ENCODE measurements at places on chromosomes 1 and 21. TPM values are rescaled to one million over a fixed set of nuclear protein-coding genes. Genes with fewer than 3 reads are reported as not detected.

GPATCH2 gene
- 25.8 TPM for total RNA-seq

IQGAP3 gene
- 10.3 TPM for total RNA-seq

ZNF593OS gene
- not detected for total RNA-seq

CFHR1 gene
- total RNA-seq, result not detected

SLFNL1 gene
- total RNA-seq, result 1.1 TPM

SERINC2 gene
- total RNA-seq, result 12.1 TPM

CDKN2C gene
- total RNA-seq, result 22.0 TPM

SPRR2G gene
- total RNA-seq, result not detected

OR14A2 gene
- total RNA-seq, result not detected

GRCh38 chr1:64136296-64136695 is 67.1 kb upstream of the UBE2U start:
- DNase-seq, result no peak

- DNase-seq, result peak; percentile 52
Observed at GRCh38 chr1:63073309-63074306, 248.8 kb upstream of the FOXD3 start.

DNA sequence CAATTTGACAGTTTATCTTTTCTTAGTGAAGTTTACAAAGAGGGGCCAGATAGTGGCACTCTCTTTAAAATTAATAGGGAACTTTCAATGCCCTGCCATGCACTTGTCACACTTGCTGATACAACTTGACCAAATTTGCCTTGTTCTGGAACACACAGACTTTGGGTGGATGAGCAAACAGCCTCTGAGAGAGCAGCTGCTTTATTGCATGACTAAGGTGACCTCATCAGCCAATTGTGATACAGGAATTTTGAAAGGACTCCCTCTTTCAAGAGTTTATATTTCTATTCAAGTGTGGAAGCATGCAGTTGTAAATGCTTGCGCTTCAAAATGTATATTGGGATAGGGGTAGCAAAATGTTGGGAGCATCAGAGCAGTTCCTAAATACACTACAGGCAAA is 2.1 kb upstream of the RGS1 start:
- DNase-seq, result no peak

DNA sequence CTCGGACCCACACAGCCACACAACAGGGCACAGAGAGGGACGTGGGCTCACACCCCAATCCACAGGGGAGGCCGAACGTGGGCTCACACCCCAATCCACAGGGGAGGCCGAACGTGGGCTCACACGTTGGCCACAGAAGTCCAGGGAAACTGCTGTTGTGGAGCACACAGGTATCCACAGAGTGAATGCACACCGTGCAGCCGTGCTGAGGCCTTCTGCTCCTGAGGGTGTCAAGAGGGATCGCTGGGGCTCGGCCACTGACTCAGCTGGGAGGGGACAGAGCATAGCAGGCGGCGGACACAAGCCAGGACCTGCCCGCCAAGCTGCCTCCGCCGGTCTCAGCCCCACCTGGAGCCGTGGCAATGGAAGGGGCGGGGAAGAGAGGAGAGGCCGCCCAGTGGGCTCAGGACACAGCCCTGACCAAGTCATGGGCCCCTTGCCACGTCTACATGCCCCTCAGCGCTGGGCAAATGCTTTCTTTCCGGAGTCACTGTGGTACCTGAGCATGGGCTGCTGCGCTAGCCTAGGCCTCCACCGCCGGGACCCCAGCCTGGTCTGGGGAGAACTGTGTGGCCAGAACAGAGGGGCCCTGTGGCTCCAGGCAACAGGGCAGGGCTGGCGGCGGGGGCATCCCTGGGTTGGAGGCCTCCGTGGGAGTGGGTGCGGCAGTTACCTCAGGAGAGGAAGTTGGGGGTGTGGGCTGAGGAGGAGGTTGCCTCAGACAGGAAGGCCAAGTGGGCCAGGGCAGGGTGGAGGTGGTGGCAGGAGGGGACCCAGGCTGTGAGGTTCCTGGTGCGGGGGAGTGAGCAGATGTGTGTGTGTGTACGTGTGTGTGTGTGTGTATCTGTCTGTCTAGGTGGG is 1.2 kb downstream of the SYTL1 start:
- DNase-seq, result peak; percentile 31

- DNase-seq, result no peak
Observed at GRCh38 chr1:211035821-211036380, 98.0 kb downstream of the KCNH1 start.

GRCh38 chr1:21042929-21043605 is 133.6 kb downstream of the EIF4G3 start:
- DNase-seq, result no peak

GRCh38 chr1:218462116-218462515 is 117.0 kb downstream of the TGFB2 start:
- no peak for DNase-seq

DNA sequence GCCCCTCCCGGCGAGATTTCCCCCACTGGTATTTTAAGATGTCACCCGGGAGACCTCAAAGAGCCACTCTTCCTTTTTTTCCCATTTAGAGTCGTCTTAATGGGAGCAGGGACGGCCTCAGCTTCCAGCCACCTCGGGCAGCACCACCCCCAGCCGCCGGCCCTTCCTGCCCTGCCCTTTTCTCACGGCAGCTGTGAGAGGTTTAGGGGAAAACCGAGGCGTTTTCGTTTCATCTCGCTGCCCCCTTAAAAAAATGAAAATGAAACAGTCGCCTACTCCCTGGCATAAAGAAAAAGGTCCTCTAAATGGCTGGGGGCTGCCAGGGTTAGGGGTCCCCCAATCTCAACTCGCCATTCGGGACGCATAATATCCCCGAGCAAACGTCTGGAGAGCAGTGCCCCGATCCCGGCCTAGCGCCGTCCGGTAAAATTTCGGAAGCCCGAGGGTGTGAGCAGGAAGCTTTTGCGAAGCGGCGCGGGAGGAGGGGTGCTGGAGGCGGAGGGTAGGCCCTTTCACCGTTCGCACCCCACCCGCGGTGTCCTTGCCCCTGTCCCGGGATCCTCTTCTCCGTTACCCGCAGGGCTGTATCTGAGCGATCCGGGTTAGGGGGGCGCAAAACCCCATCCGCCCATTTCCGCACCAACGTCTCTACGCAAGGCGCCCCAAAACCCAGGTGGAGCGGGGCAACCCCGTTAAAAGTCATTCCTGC is 1.2 kb downstream of the RUNX3 start:
- peak; percentile 30 for DNase-seq

DNA sequence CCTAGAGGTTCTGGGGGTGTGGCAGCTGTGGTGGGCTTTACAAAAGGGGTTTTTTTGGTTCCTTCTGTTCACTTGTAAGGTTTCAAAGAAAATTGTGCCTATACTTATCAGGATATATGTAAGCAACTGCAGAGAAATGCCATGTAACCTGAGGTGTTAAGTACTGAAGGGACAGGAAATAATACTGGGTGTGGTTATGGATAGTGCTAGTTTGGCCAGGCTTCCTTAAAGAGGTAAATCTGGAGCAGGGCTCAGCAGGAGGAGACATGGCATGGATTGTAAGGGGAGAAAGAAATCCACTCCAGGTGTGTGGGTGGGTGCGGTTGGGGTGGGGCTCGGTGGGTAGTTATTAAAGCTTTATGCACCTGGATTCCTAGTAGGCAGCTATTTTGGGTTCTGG is 28.3 kb downstream of the KIRREL1 start:
- DNase-seq, result no peak

- no peak for DNase-seq
Observed at GRCh38 chr21:23247334-23247733, 2249.1 kb downstream of the NCAM2 start.

DNA sequence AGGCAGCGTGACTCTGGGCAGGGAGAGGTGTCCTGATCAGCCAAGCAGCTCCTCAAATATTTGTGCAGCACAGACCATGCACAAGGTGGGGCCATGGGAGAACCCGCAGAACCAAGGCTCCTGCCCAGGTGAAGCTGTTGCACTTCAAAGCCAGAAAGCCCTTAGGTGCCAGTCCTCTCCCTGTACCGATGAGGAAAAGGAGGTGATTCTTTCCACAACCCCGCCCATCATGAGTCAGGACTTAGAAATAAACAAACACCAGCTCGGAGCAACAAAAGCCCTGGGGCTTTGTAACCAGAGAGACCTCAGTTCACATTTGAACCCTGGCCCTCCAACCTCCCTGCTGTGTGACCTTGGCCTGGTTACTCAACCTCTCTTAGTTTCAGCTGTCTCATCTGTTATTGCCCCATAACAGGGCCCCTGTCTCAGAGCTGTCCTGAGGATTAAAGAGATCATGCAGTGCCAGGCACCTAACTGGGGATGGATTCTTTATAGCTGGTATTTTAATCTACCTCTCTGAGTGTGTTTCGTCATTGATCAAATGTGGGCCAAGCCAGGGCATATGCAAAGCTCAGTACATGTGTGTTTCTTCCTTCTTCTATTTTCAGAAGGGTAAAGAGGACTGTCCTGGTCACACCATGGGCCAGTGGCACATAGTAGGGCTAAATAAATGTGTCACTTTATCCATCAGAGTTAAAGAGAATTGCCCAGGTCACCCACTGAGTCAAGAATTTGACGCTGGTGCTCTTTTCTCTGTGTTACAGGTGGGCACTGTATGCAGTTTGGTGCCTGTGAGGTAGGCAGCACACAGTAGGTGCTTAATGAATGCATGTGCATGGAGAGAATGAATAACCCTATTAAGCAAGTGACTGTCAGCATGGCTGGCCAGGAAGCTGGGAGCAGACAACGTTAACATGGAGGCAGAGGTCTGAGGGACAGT is 1.4 kb downstream of the LDLRAD1 start:
- DNase-seq, result peak; percentile 36

- DNase-seq, result no peak
Observed at GRCh38 chr1:53073287-53073686, 11.3 kb downstream of the PODN start.

DNA sequence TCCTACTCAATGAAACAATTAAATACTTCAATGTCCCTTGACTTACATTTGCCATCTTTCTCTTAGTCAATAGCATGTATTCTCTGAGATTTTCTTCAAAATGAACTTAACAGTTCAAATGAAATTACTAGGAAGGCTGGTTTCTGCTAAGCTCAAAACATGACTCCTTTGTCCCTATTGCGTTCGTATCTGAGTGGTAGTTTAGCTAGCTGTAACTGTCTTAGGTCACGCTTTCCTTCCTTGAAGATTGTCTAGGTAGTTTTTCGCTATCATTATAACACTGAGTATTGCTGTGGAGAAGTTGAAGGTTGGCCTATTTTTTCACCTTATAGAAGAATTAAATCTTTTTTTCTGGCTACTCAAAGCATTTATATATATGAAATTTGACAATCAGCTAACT is 1535.2 kb downstream of the PLA2G4A start:
- DNase-seq, result no peak

- no peak for DNase-seq
Observed at GRCh38 chr21:43688906-43689305, 29.5 kb downstream of the RRP1B start.

- no peak for DNase-seq
Observed at GRCh38 chr1:170634824-170635410, 29.0 kb upstream of the PRRX1 start.

DNA sequence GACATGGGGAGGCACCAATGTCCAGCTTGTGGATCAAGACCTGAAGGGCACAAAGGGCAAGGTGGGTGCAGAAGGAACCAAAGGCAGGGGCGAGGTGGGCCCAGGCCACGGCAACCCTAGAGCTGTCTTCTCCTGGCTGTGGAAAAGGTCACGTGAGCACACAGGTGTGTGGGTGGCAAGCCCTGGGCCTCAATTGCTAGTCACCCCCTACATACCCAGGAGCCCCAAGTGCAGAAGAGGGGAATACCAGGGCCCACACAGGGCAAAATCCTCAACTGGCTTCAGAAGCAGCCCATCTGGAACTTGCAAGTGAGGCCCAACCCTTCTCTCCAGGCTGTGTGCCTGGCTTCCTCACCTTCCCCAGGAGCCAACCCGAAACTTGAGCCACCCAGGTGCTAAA is 25.6 kb downstream of the ZBTB17 start:
- DNase-seq, result no peak

DNA sequence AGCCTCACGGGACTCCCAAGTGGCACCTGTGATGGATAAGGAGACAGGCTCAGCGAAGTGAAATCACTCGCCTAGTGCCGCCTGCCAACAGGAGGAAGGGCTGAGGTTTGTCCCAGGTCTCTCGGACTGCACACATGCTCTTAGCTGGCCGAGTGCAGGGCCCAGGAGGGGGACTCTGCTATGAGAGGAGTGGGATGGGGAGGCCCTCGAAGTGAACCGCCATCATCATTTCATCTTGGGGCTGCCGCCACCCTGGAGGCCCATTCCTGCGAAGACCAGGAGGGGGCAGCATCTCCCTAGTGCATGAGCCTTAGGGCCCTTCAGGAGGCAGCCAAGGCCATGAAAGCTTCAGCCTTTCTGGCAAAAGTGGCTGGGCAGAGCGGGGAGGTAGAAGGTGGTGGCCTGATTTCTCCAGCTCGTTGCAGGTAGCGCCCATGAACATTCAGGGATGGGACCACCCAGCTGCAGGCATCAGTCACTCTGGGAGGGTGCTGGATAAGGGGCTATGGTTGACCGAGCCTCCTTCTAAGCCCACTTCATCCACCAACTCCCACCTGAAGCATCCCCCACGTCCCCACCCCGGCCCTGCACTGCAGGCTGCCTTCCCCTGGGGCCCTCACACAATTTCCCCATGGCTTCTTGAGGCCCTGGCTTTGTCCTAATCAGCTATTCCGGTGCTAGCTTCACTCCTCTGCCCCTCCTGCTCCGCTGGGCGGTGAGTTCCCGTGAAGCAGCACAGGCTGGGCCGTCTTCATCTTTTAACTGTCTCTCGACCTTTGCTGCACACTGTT is 17.2 kb upstream of the RASSF5 start:
- DNase-seq, result peak; percentile 87
